ENCODE measurements at places on chromosomes 2 and 18.

GRCh38 chr18:76978616-76979015 lies 154.0 kb downstream of the MBP start:
- no peak for DNase-seq

- DNase-seq: no peak
Measured at GRCh38 chr2:184683911-184684310, 85.6 kb downstream of the ZNF804A start.

DNA sequence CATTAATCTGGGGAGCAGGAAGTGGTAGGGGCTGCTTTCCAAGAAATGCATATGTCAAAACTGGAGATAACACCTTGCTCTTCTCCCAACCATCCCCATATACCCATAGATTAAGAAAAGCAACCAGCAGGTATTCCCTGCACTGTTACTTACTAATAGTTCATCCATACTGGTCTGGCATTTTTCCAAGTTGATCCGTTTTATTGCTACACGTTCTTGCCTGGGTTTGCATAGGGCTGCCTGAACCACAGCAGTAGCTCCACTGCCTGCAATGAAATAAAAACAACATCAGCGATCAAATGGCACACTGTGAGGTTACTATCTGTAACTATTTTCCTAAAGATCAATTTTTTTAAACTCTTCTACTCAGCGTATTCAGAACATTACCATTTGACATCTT lies 65.6 kb downstream of the STK39 start:
- DNase-seq: peak; percentile 45

- DNase-seq: no peak
Measured at GRCh38 chr2:218400167-218400929, 680 bp downstream of the CTDSP1 start.

DNA sequence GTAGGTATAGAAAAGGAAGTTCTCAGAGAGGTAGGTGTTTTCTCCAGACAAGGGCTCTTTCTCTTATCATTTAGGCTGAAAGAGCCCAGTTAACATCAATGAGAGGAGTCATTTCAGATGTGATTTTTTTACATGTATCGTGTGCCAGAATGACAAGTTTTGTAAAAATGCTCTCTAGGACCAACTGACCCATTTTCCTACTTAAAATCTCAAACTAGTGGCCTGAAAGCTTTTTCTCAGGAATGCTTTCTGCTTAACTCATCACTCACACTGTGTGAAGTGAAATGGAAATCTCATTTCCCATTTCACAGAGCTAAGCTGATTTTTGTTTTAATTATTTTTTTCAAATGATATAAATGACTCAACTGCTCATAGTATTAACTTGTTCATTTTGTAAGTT lies 128.7 kb upstream of the CYP26B1 start:
- no peak for DNase-seq

DNA sequence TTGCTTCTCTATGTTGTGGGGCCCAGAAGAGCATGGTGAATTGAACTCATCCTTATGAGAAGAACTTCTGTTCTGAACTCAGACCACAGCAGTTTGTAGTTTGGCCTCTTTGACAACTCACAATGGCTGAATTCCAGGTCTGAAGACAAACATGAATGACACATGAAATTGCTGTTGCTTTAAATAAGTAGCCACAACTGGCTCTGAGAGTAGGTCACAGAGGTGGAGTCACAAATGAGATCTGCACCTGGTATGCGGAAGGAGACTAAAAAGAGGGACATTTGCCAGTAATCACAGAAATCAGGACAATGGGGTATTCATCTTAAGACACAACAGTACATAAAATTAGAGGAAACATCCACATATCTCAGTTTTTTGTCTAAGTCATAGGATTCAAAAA lies 290.3 kb upstream of the MMADHC start:
- DNase-seq: no peak

GRCh38 chr18:70284976-70285620 lies 3.7 kb upstream of the SOCS6 start:
- DNase-seq: no peak

- no peak for DNase-seq
Measured at GRCh38 chr2:128661311-128661710, 342.6 kb upstream of the HS6ST1 start.

DNA sequence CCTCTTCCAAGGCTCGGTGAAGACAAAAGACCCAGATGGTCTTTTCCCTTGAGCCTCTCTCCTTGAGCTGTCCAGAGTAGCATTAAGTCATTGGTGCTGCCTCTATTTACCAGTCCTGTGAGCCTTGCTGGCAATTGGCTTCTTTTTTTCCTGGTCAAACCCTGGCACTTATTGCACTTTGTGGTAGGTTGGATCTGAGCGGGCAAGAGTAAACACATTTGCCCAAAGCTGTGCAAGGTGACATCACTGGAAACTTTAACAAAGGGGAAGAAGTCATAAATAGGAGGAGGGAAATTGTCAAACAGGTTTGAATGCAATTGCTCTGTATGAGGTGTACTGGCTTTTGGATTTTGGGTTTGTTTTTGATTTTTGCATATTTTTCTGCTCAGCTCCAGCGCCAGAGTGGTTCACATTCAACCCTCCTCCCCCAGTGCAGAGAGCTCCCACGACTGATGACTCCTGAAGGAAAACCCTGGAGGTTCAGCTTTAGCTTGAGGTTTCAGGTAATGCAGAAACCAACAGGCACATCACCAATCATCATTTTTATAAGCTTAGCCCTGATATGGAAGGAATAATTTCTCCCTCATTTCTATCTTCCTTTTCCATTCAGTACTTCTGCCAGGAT lies 8.3 kb downstream of the KCNE4 start:
- DNase-seq: no peak

GRCh38 chr2:217691920-217692666 lies 310.7 kb downstream of the TNS1 start:
- DNase-seq: no peak

GRCh38 chr2:7745369-7745768 lies 828.2 kb downstream of the RNF144A start:
- DNase-seq: peak; percentile 62

- DNase-seq: no peak
Measured at GRCh38 chr2:190696792-190697398, 48.0 kb downstream of the NAB1 start.

DNA sequence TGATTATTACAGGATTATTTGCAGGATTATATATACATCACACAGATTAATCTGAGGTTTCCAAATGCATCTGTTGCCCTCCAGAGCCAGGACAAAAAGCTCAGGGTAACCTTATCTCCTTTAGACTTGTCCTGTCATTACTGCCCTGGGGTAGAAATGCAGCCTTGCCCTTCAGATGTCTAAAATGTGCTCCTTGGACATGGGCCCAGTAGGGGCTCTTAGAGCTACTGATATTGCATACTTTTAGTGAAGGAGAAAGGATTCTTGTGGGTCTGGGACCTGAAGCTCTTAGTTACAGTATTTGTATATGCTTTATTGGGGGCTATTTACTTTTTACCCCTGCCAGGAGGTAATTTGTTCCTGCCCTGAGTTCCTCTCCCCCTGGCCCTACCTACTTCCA lies 56.1 kb downstream of the PRKRA start:
- no peak for DNase-seq

DNA sequence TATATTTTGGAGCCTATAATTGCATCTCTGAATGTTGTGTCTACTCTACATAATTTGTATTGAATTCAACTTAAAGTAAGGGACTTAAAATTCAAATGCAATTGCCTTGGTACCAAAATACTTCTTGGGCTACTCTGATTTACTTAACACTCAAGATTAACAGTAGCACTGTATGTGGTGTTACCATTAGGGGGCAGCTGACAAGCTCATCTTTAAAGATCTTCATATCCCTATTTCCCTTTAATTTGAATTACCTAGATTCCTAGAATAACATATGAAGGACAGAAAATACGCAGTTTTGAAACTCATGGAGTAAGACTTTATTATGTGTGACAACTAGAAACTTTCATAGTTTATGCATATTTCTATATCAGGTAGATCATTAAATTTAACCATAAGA lies 37.4 kb upstream of the FAP start:
- no peak for DNase-seq

- no peak for DNase-seq
Measured at GRCh38 chr2:239876948-239877289, 148.2 kb downstream of the NDUFA10 start.

DNA sequence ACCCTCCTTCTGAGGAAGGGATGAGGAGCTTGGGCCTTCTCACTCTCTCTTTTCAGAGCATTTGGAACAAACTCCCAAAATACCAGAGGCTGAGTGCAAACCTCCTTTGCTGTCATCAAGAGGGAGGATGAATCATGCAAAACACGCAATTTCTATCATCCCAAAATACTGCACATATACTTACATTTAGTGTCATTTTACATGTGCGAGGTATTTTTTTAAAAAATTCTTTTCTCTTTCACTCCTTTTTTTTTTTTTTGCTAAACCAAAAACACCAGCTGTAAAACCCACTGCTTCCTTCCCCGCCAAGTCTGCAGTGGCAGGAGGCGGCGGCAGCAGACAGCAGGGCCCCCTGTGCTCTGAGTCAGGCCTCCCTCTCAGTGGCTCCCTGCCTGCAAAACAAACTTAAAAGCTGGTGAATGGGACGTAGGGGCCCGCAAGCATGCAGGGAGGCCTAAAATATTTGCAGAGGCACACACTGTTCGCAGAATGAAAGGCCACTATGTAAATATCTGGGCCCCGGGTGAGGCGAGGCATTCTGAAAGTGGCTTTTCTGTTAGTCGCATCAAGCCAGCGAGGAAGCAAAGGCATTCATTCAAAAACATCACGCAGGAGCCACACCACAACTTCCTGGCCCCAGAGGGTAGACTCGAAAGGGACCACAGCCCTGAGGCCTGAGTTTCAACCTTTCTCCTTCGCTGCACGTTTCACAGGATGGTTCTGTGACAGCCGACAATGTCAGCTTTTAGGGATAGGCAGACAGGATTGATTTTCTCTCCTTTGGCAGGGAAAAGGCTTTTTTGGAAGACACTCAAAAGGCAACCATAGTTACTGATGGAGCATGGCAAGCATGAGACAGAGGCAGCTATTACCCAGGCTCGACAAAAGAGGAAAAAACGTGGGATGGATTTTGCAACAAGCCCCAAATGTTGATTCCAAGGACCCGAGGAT lies 73.4 kb downstream of the ACTR2 start:
- peak; percentile 33 for DNase-seq

DNA sequence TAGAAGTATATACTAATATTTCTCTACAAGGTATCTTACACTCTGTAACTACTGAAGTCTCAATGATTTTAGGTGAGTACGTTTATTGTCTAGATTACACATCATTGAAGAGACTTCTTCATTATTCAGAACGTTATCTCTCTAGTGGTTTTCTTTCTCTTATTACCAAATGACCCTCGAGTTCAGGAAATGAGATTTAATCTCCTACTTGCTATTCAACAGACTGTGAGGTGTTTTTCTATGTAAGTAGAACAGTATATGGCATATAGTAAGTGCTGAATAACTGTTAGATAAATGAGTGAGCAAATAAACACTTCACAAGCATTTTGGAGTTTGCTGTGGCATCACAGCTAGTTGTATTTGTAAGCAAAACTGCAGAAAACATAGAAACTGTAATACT lies 947.2 kb upstream of the SLC39A10 start:
- DNase-seq: no peak

- no peak for DNase-seq
Measured at GRCh38 chr2:144267239-144267638, 252.7 kb downstream of the ZEB2 start.

- DNase-seq: no peak
Measured at GRCh38 chr2:3712424-3712823, 9.0 kb downstream of the DCDC2C start.

DNA sequence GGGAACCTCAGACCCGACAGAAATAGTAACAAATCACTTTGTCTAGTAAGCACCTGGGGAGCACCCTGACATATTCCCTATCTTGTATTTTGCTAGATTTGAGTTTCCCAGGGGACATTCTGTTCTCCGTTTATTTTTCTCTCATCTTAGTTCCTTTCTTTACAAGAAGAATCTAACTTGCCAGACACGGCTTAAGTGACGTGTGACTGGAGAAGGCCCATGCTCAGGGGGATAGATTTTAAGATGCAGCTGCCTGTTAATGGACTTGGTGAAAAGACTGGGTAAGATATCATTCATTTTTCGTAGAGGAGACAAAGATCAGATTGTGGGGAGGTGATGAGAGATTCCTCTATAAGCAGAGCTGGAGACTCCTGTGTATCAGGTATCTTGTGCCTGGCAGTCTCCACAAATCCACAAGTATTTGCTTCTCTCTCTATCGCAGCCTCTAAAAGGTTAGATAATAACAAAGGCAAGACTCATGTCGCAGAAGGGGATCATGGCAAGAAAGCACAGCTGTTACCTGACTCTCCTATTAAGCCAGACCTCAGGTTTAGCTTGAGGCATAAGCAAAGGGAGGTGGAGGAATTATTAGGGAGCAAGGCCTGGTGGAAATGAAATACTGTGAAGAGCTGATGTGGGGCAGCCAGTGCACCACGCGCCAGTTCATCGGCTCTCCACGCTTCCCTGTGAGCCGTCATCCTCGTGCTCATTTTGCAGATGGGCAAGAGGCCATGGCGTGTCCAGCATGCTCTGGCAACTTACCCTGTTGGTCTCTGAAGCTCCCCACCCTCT lies 347.2 kb upstream of the TNP1 start:
- no peak for DNase-seq

DNA sequence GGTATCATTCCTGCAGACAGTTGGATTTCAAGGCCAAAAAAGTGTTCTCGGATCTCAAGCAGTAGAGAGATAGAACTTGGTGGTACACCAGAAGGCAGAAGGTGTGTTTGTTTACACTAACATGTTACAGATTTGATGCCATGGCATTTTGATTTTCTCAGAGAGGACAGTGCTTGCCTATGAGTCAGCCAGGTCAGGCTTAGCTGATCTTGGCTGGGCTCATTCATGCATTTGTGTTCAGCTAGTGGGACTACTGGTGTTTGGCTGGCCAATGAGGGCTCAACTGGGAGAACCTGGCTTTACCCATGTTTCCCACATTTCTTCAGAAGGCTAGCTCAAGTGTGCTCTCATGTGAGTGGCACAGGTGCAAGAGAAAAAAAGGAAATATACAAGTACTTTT lies 162.0 kb downstream of the C1D start:
- no peak for DNase-seq

DNA sequence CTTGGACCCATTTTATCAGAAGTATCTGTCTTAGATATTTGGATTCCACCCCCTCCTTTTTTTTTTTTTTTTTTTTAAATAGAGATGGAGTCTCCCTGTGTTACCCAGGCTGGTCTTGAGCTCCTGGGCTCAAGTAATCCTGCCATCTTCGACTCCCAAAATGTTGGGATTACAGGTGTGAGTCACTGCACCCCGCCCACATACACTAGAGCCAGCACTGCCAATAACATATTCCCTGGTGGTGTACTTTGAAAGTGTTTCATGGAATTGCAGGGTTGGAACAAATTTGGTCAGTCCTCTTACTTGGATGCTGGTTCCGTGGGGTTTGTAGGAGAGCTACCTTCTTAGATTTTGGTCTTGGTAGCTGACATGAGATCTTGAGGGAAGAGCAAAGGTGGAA lies 15.0 kb downstream of the PDCL3 start:
- no peak for DNase-seq

DNA sequence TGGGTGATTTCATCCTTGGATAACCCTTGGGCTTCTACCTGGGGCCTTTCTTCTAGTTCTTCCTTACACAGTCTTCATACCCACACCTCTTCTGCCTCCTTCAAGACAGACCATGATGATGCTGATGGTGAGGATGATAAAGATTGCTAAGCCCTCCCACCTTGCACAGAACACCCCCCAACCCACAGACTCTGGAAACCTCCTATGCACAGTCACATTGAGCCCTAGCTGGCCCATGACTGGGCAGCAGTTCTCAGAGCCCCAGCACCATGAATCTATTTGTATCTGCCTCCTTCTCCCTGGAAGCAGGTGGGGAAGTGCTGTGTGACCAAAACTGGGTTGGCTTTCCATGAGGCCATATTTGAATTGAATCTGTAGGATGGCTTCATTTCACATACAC lies 99.8 kb downstream of the EN1 start:
- DNase-seq: no peak

GRCh38 chr2:49070716-49071115 lies 83.6 kb downstream of the FSHR start:
- no peak for DNase-seq
